Osteocyte (in vitro differentiated cells): ENCODE measurements at places on chromosomes 4 and X. TPM values are rescaled to one million over a fixed set of nuclear protein-coding genes. Genes with fewer than 3 reads are reported as not detected.

DNA sequence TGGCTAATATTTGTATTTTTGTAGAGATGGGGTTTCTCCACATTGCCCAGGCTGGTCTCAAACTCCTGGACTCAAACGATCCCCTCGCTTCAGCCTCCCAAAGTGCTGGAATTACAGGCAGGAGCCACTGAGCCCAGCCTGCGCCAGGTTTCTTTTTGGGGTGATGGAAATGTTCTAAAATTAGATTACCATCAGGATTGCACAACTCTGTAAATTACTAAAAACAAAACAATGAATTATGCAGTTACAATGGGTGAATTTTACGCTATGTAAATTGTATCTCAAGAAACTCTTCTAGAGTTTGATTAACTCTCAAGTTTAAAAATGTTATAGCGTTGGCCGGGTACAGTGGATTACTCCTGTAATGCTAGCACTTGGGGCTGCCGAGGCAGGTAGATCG lies 118.9 kb upstream of the TBL1X start:
- DNase-seq = no peak

The CENPVL1 gene
- total RNA-seq = not detected in 2 replicates

GRCh38 chr4:82275431-82276331 lies 98.1 kb downstream of the HNRNPD start:
- DNase-seq = no peak

The TLR10 gene
- total RNA-seq = not detected in 2 replicates

- DNase-seq = no peak
Observed at GRCh38 chr4:121255986-121256750, 92.0 kb upstream of the TNIP3 start.

The CCNB3 gene
- 0.48 and 1.4 TPM in 2 replicates for total RNA-seq

DNA sequence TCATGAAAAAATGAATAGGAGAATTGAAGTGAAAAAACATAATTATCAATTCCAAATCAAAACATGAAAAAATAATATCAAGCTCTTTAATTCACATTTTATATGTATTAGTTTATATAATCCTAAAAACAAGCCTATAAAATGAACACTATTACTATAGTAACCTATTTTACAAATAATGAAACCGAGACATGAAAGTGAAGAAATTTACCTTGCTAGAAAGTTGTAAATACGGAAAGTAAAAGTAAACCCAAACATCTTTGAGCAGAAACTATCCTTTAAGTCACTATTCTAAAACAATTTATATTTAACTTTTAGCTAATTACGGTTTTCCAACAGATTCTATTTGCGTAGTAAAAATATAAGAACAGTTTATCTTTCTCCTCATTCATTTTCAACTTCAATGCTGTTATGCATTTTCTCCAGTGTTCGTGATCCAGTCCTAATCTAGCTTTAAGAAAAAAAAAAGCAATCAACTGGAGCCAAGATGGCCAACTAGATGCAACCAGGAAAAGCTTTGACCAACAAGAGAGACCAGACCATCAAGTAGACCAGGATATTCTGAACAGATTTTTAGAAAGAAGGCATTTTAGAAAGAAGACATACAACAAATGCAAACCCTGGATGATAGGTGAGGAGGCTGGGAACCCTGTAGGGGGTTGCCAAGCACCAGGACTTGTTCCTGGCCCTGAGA lies 67.0 kb downstream of the DDX53 start:
- DNase-seq = no peak
